ENCODE measurements at places on chromosomes 1 and 21.

- no peak for DNase-seq
These were observed 327.3 kb downstream of the RWDD3 start for GRCh38 chr1:95561346-95561745.

DNA sequence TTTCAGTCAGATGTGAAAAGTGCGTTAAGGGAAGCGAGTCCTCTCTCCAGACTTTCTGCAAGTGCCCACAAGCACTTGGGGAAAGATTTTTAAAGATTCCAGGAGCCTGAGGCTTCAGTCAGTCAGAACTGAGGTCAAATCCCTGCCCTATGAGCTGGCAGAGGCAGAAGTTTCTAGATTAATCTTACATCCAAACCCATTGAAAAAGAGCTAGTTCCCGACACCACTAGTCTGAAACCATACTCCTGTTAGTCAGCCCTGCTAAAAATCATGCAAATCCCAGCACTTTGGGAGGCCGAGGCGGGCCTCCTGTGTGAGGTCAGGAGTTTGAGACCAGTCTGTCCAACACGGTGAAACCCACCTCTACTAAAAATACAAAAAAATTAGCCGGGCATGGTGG lies 21.0 kb downstream of the RSPH1 start:
- no peak for DNase-seq

DNA sequence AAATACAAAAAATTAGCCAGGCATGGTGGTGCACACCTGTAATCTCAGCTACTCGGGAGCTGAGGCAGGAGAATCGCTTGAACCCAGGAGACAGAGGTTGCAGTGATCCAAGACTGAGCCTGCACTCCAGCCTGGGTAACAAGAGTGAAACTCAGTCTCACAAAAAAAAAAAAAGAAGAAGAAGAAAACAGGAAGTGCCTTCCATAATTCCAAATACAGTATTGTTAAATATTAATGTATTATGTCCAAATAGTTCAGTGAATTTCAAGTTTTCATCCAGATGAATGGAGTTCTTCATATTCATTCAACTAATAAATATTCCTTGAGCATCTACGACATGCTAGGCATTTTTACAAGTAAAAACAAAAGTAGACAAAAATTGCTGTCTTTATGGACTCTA lies 33.3 kb downstream of the PLEKHO1 start:
- no peak for DNase-seq

DNA sequence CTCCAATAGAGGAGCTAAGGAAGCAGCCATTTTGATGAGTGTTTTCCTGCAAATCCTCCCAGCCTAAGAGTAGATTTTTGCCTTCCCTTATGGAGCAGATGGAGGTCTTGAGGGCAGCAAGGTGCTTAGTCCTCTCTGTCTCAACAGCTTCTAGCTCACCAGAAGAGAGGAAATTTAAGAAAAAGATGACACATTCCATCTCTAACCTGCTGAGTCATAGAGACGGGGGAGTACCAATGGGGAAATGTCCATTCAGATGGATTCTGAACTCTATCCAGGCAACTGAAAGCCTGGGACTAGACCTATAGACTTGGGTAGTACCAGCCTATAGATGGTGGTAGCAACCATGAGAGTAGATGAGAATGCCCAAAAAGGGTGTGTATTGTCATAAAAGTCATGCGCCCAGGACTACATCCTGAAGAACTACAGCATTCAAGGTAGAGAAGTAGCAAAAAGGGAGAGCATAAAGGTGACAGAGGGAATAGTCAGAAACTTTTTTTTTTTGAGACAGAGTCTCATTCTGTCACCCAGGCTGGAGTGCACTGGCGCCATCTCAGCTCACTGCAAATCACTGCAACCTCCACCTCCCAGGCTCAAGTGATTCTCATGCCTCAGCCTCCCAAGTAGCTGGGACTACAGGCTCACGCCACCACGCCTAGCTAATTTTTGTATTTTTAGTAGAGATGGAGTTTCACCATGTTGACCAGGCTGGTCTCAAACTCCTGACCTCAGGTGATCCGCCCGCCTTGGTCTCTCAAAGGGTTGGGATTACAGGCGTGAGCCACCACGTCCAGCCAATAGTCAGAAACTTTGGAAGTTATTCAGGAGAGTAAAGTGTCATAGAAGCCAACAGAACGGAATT lies 10.7 kb upstream of the ELOA start:
- no peak for DNase-seq

DNA sequence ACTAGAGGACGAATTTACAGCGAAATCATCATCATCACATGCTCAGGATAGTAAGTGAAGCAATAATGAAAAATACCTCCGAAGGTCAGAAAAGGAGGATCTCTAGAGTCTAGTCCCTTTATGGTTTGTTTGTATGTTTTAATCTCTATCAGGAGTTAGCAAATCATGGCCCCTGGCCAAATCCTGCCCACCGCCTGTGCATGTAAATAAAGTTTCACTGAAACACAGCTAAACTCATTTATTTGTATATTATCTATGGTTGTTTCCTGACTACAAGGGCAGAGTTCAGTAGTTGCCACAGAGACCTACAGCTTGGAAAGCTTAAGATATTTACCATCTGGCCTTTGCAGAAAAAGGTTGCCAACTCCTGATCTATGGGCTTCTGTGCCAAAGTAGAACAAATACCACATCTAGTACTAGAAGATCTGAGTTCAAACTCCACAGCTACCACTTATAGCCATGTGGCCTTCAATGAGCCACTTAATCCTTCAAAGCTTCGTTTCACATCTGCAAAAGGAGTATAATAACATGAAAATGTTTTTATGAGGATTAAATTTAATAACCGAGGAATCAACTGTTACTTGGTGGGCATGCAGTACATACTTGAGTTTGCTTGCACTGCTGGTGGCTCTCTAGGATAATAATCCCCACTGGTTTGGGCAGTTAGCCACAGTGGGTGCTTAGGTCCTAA lies 94.0 kb upstream of the KIF26B start:
- DNase-seq, result no peak

- no peak for DNase-seq
These were observed 2.3 kb upstream of the USH2A start for GRCh38 chr1:216425577-216425976.

- peak; percentile 7 for DNase-seq
These were observed 519 bp downstream of the RERE start for GRCh38 chr1:8816831-8817411.

All from activated T-cell treated with anti-CD3 and anti-CD28 coated beads for 1 hour (primary cell).